Erythroblast (primary cell): ENCODE measurements at places on chromosomes 11 and 22.

- no peak for DNase-seq
These were observed 356.9 kb downstream of the LARGE1 start for GRCh38 chr22:33563220-33563964.

GRCh38 chr22:49748514-49748913 is 79.2 kb downstream of the BRD1 start:
- DNase-seq, result no peak

GRCh38 chr11:47328449-47329390 is 23.8 kb downstream of the MYBPC3 start:
- DNase-seq, result no peak

DNA sequence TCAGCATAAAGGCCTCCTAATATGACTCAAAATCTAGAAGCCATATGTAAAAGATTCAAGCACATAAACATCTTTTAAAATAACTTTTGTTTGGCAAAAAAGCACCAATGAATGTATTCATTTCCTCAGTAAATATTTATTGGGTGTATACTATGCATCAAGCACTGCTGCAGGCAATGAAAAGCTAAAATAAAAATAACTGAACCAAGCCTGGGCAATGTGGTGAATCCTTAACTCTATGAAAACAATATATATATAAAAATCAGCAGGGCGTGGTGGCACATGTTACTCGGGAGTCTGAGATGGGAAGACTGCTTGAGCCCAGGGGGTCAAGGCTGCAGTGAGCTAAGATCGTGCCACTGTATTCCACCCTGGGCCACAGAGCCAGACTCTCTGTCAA is 27.8 kb downstream of the PIK3C2A start:
- DNase-seq, result no peak

GRCh38 chr22:47572443-47572842 is 810.0 kb downstream of the TBC1D22A start:
- no peak for DNase-seq

GRCh38 chr11:124194293-124195188 is 11.4 kb downstream of the OR10D3 start:
- DNase-seq, result no peak

- DNase-seq, result peak; percentile 46
These were observed 10.8 kb upstream of the WEE1 start for GRCh38 chr11:9562716-9563115.

- peak; percentile 31 for DNase-seq
These were observed 21.3 kb upstream of the NELL1 start for GRCh38 chr11:20647976-20648565.

DNA sequence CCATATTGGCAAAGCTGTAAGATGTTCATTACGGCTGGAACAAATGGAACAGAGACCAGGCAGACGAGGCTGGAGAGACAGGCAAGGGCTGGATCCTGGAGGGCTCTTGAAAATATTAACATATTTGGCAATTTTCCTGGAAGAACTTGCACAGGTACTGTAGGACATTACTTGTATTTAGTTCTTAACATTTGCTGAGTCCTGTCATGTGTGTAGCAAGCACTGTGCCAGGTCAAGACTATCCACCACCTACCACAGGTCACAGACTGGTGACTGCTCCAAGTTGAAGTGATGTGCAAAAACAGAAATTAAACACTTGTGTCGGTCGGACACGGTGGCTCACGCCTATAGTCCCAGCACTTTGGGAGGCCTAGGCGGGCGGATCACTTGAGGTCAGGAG is 58.7 kb upstream of the TNRC6B start:
- DNase-seq, result no peak

GRCh38 chr11:13260963-13261588 is 16.5 kb upstream of the BMAL1 start:
- DNase-seq, result no peak

DNA sequence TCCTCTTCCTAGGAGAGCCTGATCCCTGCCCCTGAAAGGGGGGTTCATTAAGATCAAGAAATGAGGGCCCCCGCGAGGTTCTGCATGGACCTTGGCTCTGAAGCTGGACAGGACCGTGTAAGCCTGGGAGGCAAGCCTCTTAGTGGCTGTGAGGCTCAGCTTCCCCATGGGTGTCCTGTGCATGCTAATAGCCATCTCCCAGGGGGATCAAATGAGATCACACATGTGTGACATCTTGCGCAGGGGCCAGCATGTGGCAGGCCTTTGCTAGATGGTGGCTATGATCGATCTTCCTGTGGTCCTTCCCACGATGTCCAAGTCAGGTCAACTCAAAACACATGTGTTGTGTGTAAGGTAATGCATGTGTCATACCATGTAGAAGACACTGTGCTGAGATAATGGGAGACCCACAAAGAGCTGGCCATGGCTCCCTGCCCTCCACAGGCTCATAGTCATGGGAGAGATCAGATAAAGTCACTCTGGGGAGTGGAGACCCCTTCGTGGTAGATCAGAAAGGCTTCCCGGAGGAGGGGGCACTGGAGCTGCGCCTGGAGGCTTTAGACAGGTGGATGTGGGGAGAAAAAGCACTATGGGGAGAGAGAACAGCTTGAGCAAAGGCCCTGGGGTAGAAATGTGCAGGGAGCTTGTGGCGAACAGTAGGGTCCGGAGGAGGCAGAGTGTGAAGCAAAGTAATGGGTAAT is 3.7 kb downstream of the RAC2 start:
- no peak for DNase-seq

- DNase-seq, result no peak
These were observed 686.6 kb downstream of the LUZP2 start for GRCh38 chr11:25183411-25183810.

DNA sequence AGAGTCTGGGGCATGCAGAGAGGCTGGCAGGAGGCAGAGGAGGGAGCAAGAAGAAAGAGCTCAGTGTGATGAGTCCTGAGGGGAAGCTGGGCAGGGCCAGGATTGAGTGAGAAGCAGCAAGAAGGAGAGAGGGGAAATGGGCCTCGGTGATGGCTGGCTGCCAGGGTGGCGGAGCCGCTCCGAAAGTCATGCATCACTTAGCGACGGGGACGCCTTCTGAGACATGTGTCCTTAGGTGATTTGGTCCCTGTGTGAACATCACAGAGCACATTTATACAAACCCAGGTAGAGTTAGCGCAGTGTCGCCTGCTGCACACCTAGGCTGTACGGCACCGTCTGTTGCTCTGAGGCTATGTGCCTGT is 15.1 kb downstream of the TBC1D22A start:
- DNase-seq, result no peak

DNA sequence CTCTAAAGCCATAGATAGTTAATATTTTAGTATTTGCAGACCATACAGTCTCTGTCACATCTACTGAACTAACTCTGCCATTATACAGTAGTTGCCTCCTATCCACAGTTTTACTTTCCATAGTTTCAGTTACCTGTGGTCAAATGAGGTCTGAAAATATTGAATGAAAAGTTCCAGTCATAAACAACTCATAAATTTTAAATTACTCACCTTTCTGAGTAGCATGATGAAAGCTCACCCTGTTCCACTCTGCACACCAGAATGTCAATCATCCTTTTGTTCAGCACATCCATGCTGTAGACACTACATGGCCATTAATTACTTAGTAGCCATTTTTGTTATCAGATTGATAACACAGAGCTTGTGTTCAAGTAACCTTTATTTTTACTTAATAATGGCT is 51.7 kb upstream of the ME3 start:
- no peak for DNase-seq

- DNase-seq, result no peak
These were observed 3.7 kb downstream of the OSBP start for GRCh38 chr11:59611570-59612565.

- DNase-seq, result no peak
These were observed 44.5 kb downstream of the SC5D start for GRCh38 chr11:121337078-121337477.

DNA sequence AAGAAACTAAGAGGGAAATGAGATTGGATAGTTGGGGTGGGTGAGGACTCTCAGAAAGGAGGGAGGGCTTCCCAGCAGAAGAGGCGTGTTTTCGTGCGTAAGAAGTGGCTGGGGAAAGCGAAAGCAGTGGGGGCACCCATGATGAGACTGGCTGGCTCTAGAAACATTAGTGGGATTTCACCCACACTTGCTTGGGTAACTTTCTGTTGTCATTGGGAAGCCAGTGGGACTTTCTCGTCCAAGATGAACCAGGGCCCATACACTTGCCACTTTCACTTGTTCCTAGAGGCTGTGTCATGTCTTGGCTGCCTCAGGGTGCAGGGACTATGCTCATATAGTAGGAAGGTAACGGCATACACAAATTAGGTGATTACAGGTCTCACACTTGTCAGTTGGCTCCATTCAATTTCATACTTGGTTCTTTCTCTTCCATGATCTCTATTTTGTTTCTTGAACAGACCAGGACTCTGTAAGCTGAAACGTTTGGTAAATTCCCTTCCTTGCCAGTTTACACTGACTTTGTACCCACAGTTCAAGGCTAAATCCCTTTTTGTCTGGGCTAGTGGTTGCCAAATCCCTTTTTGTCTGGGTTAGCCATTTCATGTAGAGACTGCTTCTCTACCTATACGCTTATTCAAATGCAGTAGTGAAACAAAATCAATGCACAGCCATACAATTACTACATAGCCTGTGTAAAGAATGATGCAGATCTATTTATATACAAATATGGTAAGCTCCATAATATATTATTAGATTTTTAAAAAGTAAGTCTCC is 42.0 kb upstream of the CXCR5 start:
- DNase-seq, result no peak

- DNase-seq, result peak; percentile 1
These were observed 377.2 kb upstream of the DDI1 start for GRCh38 chr11:103659206-103659618.

GRCh38 chr11:32905028-32905667 is 12.5 kb downstream of the QSER1 start:
- DNase-seq, result no peak

DNA sequence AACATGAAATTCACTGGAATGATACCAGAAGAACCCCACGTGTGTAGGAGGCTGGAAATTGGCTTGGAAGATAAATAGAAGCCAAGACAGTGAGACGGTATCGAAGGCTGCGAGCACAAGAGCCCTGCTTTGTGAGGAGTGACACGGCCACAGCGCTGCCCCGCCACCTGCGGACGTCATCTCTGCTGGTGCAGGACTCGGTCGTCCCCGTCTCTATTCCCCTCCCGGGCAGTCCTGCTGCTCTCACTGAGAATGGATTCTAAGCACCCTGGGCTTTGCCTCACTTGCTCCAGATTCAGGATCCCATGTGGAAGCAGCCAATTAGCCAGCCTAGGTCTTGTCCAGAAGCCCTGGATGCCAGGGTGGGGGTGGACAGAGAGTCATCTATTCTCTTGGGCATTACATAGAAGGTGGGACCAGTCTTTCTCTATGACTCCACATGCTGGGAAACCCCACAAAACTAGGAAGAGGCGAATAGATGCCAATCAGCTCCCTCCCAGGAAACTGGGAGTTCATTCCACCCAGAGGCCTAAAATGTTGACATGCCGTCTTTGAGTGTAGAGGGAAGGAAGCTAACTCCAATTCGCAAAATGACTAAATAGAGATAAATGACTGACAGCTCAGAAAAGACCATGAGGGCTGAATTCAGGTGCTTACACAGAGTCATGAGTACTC is 25.1 kb downstream of the APOL3 start:
- no peak for DNase-seq

- DNase-seq, result no peak
These were observed 10.4 kb downstream of the PDGFB start for GRCh38 chr22:39234472-39234787.

GRCh38 chr11:1387961-1388762 is 1.6 kb upstream of the BRSK2 start:
- no peak for DNase-seq

- DNase-seq, result peak; percentile 56
These were observed 8.6 kb downstream of the TBCEL start for GRCh38 chr11:121032546-121032945.

DNA sequence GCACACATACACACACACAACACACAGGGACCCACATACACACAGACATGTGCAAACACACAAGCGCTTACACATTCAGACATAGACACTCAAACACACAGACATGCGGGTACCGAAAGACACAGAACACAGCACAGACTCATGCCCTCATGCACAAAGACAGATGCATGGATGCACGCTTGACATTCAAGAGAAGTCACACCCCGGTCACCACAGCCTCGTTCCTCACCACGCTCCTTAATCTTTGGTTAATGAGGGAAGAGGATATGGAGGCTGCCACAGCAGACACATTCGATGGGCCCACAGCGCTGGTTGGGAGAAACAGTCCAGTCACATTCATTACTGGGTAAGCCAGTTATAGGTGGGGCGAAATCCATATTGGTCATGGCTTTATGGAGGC is 51.9 kb upstream of the EIF3D start:
- no peak for DNase-seq

DNA sequence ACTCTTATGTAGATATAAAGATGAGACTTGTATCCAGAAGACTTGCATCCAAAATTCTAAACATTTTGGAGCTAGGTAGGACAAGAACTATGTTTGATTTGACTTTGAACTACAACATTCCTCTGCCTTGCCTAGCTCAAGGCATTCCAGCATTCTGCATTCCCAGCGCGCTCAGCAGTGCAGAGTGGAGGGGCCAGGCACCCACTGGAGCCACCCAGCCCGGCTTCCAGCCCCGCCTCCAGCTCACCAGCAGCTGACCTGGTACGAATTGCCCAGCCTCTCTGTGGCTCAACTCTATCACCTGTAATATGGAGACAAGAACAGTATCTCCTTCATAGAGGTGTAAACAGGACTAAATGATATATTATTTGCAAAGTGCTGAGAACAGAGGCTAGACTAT is 28.8 kb downstream of the PRDM10 start:
- DNase-seq, result no peak

- DNase-seq, result no peak
These were observed 243.0 kb downstream of the CTTN start for GRCh38 chr11:70641369-70641768.

- DNase-seq, result no peak
These were observed 4.8 kb downstream of the ROBO4 start for GRCh38 chr11:124892750-124893454.

DNA sequence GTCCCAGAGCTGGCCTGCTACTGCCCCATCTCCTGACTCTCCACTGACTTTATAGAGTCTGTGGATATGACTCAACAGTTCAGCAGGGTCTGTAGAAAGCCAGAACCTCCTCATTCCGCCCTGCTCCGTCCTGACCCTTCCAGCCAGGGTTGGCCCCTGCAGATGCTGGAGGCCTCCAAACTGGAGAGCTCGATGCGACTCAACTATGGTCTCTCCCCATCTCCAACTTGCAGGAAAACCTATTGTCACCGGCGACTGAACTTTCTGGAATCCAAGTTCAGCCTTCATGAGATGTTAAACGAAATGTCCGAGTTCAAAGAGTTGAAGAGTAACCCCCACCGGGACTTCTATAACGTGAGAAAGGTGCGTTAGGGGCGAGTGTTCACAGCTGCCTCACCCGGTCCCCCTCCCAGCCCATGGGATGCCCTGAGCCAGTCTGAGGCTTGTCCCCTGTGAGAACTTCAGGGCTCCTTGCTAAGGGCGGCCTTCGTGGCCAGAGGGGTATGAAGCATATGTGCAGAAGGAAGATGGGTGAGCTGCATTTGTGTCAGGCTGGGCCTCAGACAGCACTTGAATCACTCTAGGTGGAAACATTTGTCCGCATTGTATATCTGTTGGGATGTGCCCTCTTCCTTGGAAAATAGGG is 32.1 kb downstream of the AMPD3 start:
- no peak for DNase-seq

- no peak for DNase-seq
These were observed 25.0 kb downstream of the MED15 start for GRCh38 chr22:20532256-20532993.

- no peak for DNase-seq
These were observed 38.6 kb downstream of the SGSM3 start for GRCh38 chr22:40408718-40409612.
